ENCODE measurements at places on chromosomes 2 and 18.

DNA sequence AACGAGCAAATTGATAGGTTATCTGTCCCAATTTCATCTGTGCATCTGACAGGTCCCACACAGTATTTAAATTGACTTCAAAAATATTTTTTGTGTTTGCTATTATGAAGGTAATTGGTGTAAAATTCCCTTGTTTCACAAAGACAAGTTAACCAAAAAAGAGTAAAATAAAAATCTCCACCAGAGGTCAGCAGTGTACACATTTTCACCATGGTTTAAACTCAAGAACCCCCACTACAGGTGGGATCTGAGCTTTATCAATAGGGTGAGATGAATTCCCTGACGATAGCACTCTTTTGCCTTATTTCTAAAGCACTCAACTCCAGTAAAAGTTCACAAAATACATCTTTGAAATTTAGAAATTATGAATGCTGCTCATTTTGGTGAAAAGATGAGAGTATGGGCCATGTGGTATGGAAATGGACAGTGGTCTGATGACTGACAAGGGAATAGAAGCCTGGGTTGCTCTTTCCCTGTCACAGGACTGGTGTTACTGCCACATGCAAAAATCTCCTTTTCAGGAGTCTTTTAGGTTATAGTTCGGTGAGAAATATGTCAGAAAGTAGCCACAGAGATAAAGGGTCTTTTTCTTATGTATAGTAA lies 68.0 kb downstream of the SERPINB8 start:
- DNase-seq = no peak

GRCh38 chr2:206443735-206444527 lies 599 bp downstream of the ADAM23 start:
- no peak for DNase-seq

GRCh38 chr2:71801969-71802368 lies 345.7 kb downstream of the CYP26B1 start:
- DNase-seq = no peak

GRCh38 chr2:200177971-200178911 lies 128.3 kb upstream of the SPATS2L start:
- DNase-seq = no peak

DNA sequence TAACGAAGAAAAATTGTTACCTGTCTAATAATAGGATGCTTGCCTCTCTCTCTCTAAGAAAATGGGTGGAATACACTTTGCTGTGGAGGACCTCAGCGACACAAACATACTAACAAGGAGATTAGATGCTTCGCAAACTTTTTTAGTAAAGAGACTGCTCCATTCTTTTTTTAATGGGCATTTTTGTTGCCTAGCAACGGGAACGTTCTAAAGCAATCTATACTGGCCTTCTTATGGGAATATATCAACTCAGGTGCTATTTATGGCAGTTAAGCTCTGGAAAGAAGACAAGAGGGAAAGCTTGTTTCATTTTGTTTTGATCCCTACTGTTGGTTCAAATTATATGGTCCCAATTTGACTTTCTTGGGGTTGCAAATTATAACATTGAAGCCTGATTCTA lies 86.8 kb upstream of the CBLN2 start:
- no peak for DNase-seq

DNA sequence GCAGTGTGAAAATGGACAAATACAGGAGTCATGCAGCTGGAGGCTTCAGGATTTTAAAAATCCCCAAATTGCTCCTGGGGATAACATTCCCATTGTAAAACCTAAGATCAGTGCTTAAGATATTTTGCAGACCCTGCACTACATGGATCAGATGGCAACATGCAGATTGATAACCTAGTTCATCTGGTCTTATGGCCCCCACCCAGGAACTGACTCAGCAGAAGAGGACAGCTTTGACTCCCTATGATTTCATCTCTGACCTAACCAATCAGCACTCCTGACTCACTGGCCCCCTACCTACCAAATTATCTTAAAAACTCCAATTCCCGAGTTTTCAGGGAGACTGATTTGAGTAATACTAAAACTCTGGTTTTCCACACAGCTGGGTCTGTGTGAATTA lies 20.0 kb downstream of the SRBD1 start:
- DNase-seq = no peak
